NCI-H460 (cell line): ENCODE measurements at places on chromosomes 6 and 20.

GRCh38 chr6:70375882-70376281 is 37.4 kb upstream of the FAM135A start:
- no peak for DNase-seq

- DNase-seq: no peak
These were observed 52.6 kb downstream of the JAG1 start for GRCh38 chr20:10621149-10621548.

DNA sequence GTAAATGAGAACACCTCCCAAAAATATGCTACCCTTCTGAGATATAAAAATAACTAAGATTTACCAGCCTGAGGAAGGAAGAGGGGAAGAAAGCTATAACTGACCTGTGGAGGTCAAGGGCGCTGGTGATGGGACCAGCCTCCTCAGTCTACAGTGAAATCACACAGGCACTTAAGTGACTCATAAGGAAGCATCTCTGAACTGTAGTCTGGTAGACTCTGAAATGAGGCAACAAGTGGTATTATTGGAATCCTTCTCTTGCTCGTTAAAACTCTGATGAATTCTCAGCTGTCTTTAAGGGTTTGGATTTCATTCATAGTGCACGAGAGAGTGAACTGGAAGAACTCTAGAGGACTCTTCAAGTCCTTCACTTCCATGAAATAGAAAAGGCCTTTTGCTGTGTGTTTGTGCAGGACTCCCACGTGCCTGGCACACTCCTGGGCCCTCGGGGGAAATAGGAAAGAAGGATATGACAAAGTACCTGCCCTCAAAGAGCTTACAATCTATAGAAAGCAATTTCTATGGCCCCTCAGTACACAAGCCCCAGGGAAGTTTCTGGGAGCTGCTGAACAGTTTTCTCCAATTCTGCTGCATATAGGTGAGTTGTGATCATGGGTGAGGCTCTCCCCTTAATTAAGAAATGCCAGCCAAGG is 231.8 kb upstream of the RREB1 start:
- DNase-seq: no peak

DNA sequence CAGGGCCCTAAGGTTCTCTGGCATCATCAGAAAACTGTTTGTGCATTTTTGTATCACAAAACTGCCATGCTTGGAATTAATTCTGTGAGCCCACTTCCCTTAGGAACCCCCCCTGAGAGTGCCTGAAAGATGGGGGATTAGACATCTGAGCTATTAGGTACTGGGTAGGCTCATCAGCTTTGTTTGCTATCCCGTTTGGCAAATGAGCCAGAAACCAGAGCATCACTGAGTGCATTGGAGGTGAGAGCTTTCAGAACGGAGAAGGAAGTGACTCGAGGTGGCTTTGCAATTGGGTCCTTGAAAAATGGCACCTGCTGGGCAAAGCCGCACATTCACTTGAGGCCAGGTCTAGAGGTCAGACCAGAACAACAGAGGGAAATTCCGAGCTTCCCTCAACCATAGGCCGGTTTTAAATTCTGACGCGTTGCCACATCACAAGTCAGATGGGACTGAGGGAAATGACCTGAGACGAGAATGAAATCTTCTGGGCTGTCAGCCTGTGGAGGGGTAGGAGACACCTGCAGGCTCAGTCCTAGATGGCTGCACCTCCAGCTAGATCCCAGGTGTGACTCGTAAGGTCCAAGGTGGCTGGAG is 8.4 kb upstream of the GLP1R start:
- no peak for DNase-seq

GRCh38 chr6:43547222-43547621 is 28.6 kb downstream of the XPO5 start:
- no peak for DNase-seq

DNA sequence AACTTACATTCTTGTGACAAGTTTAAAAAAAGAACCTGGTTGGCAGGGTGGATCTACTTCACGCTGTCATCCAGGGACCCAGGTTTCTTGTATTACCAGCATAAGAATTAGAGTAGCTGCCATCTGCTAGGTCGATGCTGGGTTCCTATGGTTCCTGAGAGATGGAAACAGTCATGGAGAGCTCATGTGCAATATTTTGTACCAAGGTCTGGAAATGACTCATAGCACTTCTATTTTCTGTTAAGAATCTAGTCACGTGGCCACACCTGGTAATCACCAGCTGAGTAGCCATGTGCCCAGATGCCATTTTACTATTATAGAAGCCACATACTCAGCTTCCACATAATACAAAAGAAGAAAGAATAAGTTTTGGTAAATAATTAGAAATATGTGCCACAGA is 171.3 kb downstream of the CD83 start:
- no peak for DNase-seq

DNA sequence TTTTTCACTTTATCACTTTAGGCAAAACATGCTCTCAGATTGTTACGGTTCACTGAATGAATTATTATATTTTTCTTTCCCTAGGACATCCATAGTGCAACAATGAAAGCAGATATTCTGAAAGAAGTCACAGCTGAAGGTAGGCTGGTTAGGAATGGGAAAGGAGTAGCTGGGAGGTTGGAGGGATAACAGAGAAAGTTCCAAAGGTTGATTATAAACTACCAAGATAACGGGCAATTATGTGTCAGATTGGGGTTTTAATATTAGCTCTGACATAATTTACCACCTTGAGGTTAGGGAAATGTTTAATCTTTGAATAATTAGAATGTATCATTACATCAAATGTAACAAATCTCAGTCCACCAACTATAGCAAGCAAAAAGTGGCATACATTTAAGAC is 96.5 kb downstream of the HTR1B start:
- DNase-seq: no peak

DNA sequence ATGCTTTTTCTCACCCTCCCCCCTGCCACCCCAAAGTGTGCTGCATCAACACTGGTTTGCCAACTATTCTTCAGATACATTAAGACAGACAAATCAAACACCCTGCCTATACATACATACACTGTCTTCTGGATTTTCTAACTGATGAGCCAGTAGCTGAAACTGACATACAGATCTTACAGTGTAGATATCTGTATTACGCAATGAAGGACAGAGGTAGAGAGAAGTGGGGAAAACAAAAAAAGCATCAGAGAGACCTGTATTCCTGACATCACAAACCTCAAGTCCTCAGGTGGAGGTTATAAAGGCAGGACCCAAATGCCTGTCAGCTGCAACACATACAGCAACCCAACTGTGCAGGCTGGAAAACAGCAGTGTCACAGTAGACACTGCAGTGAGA is 535.4 kb downstream of the HACE1 start:
- DNase-seq: no peak

DNA sequence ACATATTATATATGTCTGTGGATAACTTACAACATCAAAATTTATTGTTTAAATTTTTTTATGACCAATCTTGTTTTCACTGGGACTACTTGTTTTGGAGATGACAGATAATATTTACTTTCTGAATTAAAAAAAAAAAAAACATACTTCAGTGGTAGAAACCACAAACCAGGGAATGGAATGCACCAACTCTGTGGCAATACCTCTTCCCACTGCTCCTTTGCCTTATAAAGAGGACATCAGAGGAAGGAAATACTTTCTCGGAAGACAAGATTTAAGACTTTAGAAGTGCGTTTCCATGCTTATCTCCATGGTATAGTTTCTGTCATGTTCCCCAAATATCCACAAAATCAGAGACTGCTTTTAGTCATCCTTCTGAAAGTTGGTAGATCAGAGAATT is 1241.1 kb upstream of the EYS start:
- no peak for DNase-seq

DNA sequence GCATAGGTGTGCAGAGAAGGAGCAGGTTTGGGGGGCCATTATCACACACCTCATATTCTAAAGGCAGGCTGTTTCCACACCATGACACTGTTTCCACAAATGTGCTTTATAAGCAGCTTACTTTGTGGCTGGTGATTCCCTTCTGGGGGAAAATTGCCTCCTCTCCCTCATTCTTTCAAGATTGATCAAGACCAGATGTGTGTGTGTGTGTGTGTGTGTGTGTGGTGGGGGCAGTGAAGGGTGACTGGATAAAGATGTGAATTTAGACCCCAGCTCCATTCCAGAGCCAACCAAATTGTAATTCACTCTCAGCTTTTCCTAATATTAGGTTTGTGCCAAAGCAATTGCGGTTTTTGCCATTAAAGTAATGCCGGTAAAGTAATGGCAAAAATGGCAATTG is 45.6 kb downstream of the EDN3 start:
- DNase-seq: no peak

DNA sequence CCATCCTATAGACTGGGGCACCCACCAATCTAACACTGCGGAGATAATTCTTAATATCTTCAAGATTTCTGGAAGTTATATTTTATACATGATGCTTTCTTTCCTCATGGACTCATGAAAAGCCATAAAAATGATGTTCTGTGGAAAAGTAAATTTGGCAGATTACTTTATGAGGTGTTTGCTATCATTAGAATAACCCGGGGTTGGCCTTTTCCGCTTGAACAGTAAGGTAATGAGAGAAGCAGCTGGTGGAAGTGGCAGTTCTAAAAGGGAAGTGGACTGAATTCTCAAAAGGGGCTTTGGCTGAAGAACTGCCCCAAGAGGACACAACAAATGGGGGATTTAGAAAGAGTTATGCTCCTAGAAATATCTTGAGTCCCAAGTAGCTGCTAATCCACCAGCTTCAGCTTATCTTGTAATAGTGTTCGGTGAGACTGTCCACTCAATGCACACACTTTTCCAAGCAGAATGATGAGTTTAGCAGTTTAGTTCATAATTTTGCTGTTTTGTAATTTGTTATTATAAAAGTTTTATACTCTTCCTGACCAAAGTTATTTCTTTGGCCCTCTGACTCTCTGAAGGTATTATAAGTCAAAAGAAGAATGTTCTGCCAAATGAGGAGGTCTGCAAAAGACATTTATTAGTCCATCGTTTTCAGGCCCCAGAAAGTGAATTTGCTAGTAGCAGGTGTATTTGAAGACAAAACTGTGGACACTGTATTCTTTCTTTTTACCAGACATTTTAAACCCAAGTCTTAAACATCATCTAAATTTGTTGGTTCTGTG is 2.9 kb downstream of the ISM1 start:
- DNase-seq: no peak

- DNase-seq: no peak
These were observed 1148.3 kb downstream of the EPHA7 start for GRCh38 chr6:92271091-92271490.

GRCh38 chr6:15475872-15476271 is 187.0 kb downstream of the DTNBP1 start:
- DNase-seq: no peak

DNA sequence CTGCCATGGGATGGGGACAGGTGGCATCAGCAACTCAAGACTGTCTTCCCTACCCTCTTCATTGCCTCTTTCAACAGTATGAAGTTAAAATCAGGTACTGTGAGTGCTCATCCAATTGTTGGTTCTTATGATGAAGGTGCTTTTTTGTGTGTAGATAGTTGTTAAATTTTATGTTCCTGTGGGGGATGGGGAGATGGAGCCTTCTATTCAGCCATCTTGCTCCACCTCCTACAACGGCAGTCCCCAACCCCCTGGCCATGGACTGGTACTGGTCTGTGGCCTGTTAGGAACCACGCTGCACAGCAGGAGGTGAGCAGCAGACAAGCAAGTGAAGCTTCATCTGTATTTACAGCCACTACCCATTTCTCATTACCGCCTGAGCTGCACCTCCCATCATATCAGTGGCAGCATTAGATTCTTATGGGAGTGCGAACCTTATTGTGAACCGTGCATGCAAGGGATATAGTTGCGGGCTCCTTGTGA is 47.8 kb upstream of the TOP1 start:
- no peak for DNase-seq

DNA sequence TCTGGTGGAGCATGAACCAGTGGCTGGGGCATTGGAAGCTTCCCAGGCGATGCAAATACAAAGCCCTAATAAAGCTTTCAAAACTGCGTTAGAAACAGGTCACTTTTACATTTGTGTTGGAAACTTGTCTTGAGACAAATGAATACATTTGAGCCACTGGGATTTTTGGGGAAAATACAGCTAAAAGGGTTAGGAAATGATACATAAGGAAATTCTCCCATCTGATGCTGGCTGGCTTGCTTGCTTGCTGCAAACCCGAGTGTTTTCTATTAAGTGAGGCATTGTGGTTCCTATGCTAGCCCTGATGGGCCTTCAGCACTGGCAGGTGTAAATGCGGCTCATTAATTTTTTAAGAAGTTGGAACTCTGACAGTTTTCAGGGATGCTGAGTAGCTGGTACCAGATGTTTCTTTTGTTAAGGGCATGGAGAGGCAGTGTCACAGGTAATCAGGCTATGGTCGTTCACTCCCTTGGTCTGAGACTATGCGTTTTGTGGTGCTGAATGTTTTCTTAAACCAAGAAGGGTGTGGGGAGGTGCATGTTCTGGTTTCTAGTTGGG is 35.2 kb downstream of the RREB1 start:
- DNase-seq: no peak

DNA sequence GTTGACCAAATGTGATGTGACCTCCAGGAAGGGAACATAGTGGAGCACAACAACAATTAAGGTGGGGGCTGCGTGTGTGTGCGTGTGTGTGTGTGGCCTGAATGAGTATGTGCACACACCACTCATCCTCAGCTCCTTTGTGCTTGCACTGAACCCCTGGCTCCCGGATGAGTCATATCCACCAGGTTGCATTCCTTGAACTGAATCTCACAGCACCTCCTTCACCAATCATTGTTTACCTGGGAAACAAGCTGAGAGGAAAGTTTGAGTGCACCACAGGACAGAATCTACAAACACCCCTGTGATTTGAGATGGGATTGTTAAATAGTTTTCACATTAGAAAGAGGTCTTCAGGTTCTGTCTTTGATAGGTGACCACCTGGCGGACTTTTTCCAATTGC is 33.7 kb upstream of the GPR6 start:
- DNase-seq: no peak

- no peak for DNase-seq
These were observed 74.0 kb upstream of the CST7 start for GRCh38 chr20:24875078-24875477.

- no peak for DNase-seq
These were observed 848.1 kb upstream of the EYS start for GRCh38 chr6:66555082-66555481.

GRCh38 chr6:139161169-139161568 is 26.3 kb downstream of the HECA start:
- no peak for DNase-seq

- DNase-seq: no peak
These were observed 32.4 kb downstream of the ARID1B start for GRCh38 chr6:156809446-156810178.

GRCh38 chr20:62345681-62346370 is 21.3 kb downstream of the LAMA5 start:
- DNase-seq: no peak

GRCh38 chr20:50380697-50381040 is 129.5 kb upstream of the PTPN1 start:
- peak; percentile 67 for DNase-seq
